ENCODE measurements at places on chromosomes 16 and 17. TPM values are rescaled to one million over a fixed set of nuclear protein-coding genes. Genes with fewer than 3 reads are reported as not detected.

GRCh38 chr16:68070249-68070730, 14.9 kb upstream of the NFATC3 start:
- peak; percentile 78 for DNase-seq

GRCh38 chr16:22970209-22970865, 156.4 kb downstream of the HS3ST2 start:
- DNase-seq: no peak

DNA sequence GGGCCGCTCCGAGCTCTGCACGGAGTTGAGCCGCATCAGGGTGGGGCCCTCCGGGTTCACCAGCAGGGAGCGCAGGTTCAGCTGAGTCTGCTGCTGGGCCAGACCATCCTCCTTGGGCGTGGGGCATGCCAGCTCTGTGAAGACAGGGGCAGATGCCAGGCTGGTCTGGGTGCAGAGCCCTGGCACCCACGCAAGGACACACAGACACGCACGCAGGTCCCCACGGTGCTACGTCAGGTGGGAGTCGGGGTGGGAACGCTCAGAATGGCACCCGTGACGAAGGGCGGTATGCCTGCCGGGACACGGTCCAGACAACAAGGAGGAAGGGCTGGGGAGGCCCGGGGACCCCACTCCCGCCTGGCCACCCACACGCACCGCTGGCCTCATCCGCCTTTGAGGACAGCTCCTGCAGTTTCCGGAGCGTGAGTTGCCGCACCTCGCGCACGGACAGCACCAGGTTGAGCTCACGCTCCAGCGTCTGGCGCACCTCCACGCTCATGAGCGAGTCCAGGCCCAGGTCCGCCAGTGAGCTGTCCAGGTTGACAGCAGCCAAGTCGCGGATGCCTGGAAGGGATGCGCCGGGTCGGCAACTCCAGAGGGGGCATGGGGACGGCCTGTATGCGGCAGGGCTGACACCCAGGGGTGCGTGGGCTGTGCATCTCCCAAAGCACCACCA, 15.3 kb upstream of the DUS1L start:
- DNase-seq: no peak

Gene SDR42E2
- not detected for total RNA-seq

Gene IL21R
- total RNA-seq: 0.57 TPM

Gene RHBDF1
- 42.6 TPM for total RNA-seq

DNA sequence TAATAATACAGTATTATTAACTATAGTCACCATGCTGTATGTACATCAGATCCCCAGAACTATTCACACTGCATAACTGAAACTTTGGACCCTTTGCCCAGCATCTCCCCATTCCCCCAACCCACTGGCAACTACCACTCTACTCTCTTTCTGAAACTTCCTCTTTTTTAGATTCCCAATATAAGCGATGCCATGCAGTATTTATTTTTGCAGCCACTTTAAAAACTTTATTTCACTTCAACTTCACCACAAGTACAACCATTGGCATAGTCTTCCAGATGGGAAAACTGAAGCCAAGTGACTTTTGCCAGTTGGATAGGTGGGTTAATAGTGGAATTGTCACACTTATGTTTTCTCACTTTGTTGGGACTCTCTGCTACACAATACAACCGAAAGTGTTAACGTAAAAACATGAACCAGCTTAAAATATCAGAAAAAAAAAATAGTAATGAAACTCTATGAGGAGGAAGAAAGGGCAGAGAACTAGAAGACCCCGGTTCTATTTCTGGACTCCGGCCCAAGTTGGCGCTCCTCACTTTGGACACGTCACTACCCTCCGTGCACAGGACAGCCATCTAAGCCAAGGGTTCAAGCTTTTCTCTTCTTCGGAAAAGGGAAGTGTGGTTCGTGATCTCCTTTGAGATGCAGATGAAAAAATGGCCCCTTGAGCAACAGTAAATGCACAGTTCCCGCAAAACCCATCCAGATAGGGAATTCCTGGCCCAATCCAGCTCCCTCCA, 743 bp downstream of the SHCBP1 start:
- DNase-seq: no peak

Gene PRCD
- 0.42 TPM for total RNA-seq

- DNase-seq: no peak
Measured at GRCh38 chr17:78048346-78049292, 79.9 kb downstream of the TMC6 start.

Gene RTN4RL1
- 31.5 TPM for total RNA-seq

Gene C16orf90
- total RNA-seq: not detected

GRCh38 chr16:51031598-51031997, 119.5 kb downstream of the SALL1 start:
- DNase-seq: no peak

DNA sequence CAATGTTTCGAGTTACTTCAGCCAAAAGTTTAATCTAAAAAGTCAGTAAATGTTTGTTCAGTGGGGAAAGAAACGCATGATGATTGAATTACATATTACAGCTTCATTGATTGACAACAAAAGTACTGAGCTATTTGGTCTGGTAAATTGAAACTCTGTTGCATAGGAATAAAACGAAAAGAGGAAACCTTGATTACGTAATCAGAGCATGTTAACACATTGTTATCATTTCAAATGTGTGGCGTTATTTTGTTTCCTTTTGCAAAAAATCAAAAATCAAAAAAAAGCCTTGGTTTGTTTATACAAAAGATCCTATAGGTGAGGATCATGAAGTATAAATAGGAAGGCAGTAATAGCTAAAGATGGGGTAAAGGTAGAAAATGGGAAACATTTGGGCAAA, 19.5 kb upstream of the CA10 start:
- no peak for DNase-seq

DNA sequence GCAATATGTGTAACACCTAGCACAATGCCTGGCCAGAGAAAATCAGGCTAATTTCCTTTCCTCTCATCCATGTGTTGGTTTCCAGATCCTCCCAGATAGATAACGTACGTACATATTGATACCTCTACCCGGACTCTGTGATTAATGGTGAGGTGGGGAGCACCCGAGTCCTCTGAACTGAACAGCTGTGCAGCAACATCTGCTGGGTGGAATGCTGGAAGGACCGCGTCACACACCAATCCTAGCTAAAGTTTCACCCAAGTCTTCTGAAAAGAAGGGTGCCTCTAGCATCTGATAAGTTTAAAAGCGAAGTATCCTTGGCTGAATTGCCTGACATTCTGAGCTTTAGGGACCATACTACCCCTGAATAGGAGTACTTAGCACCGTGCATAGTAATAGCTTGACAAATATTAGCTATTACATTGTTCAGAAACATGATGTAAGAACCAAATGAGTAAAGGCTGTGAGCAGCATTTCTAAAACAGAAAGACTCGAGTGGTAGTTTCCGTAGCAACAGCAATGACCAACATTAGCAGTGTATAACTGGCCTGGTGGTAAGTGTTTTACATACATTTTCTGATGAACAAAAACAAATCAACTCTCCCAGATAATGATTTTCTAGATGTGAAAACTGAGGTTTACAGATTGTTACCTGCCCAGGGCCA, 91.4 kb downstream of the SYCE1L start:
- no peak for DNase-seq

Gene C16orf46
- total RNA-seq: 0.63 TPM

Gene BICDL2
- total RNA-seq: 115 TPM

GRCh38 chr17:49407981-49408501, 6.6 kb downstream of the PHB1 start:
- DNase-seq: no peak

- DNase-seq: no peak
Measured at GRCh38 chr16:73279451-73279850, 231.5 kb upstream of the ZFHX3 start.

DNA sequence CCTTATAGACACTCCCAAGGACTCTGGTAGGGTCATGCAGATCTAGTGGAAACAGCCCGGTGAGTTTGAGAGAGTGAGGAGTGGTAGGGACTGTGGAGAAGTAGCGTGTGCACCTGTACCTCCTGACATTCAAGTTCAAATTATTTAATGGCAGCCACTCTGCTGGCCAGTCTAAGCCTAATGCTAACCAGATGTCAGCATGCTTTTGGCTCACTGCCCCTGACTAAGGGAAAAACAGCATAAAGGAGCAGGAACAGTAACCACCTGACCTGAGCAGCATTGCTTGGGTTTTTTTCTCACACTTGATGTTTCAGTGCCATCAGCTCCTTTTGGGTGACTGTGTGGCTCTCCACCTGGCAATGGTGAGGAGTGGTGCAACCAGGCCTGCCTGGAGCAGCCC, 23.8 kb upstream of the SLC12A3 start:
- peak; percentile 78 for DNase-seq
